ENCODE measurements at places on chromosomes 5 and 9.
A peak's percentile ranks its signal among the peaks of the same experiment; 100 is the strongest.

GRCh38 chr9:137404961-137405567 is 17.9 kb downstream of the EXD3 start:
- DNase-seq = no peak

DNA sequence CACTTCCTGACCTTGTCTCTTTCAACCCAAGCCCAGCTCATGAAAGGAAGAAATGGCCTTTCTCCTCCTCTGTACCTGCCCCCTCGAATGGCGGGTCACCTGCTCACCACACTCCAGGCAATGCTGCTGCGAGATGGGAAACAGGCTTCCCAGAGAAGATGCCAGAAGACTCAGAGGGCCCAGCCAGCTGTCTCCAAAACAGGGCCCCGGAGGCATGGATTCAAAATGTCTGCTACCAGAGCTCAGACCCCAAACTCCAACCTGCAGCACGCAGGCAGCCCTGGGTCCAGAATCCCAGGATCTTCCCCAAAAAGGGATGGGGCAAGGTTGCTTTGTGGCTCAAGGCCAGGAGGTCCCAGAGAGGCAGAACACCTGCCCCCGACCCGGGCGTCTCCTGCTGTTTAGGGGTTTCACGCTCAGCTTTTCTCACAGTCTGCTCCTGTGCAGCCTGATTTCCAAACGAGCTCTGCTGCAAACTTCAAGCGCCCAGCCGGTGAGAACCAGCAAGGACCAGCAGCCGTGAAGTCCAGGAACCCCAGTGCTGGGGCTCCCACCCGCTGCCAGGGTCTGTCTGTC is 42.5 kb downstream of the VAV2 start:
- no peak for DNase-seq

DNA sequence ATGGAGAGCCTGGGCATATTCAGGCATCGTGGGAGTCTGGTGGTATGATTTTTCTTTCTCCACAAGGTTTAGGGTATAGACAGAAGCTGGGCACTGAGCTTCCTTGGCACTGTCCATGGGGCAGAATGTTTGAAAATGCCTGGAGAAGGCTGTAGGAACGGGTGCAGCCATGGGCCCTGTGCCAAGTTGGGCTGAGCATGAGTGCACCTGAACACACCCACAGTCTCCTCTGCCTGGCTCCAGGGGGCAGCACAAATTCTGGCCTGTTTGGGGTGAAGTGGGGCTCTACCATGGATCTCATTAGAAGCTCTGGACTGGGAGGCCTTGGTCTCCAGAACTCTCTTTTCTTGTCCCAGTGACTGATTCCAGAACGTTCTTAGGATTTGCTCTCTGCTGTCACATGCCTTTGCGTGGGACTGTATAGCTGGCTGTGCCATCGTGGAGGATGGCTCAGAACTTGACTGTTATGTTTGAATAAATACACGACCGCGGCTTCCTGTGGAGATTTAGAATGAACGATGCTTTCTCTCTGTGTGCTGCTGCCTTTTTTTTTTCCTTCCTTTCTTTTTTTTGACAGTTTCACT is 229.8 kb downstream of the FANCC start:
- DNase-seq = no peak

DNA sequence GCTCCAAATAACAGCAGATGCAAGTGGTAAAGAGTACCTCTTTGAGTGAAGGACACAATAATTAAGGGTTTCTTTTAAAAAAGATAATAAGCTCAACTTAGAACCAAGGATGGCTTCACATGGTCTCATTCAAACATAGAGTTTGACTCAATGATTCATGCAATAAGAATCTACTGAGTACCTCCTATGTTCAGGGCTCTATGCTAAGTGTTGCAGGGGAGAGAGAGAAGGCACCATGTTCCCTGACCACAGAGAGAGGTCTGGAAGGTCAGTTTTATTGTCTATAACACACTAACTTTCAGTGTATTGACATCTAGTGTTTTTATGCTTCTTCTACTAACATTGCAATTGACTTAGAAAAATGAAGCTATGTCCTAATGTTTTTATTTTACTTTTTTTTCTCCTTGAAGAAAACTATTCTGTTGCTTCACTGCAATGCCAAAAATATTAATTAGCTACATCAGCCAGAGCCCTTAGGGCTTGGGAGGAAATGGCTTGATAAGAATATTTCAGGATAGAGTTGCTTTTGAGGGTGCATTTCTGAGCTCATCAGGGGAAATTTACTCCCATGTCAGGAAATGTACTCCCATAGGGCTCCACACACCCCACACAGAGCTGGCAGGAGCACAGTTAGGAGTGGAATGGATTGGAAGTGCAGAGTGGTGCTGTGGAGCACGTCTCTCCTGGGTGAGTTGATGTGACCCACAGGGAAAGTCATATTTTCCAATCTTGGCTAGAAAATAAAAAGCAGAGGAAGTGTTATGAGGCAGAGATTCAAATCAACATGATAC is 106.6 kb downstream of the PDE8B start:
- DNase-seq = peak; percentile 11

GRCh38 chr9:28166179-28166578 is 592.9 kb upstream of the C9orf72 start:
- DNase-seq = no peak

DNA sequence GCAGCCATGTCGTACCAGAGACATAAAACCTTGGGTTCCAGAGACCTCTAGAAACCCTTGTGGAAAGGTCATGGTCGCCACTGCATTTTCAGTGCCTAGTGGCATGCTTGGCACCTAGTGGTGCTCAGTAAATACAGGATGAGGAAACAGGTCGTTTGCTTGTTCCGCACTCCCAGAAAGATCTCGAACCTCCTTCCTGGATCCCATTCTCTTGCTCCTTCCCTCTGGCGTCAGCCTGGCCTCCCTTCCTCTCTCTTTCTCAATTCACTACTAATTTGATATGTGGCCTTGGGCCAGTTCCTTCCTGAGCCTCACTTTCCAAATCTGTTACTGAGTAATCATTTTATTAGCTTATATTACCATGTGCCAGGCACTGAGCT is 4.4 kb downstream of the NDST1 start:
- DNase-seq = no peak

DNA sequence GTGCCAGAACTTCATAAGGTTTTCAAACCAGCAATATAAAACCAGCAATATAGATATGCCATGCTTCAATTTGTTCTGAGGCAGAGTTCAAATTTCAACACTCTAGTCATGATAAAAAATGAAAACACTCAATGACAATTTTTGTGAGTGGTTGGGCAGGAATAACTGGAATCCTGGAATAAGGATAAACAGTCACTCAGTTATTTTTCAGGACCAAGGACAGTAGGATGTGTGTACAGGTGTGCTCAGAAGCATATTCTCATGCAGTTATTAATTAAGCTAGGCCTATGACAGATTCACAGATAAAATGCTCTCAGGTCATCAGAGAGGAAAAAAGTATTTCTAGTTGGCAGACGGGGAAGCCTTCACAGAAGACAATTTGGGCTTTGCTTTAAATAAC is 117.3 kb upstream of the PPP2R2B start:
- DNase-seq = no peak

GRCh38 chr9:101513351-101513750 is 20.3 kb upstream of the RNF20 start:
- DNase-seq = no peak

- DNase-seq = peak; percentile 93
Measured at GRCh38 chr5:123700624-123701287, 188.8 kb downstream of the CSNK1G3 start.

DNA sequence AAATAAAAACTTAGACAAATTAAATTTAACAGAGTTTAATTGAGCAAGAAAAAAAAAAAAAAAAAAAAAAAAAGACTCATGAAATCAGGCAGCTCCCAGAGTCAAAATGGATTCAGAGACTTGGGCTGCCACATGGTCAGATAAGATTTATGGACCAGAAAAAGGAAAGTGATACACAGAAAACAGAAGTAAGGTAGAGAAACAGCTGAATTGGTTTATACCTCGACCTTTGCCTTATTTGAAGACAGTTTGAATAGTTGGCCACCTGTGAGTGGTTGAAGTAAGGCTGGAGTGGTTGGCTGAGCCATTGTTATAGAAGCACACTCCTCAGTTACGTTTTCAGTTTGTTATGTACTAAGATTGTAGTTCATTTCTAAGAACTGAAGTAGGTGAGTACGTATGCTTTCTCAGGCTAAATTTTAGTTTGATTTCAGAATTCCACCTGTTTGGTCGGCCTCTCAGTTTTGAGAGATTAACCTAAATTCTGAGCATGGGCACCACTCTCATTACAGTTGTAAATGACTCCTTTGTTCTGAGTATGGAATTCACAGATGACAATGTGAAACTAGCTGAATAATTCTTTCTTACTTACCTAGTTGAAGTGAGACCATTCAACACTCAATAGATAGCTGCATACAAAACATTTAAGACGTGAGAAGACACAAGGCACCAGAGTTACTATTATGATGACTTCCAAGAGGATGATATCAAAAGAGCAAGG is 149.0 kb downstream of the AOPEP start:
- DNase-seq = no peak

GRCh38 chr9:33116860-33117259 is 40.4 kb upstream of the SMU1 start:
- no peak for DNase-seq

- DNase-seq = no peak
Measured at GRCh38 chr5:72129725-72130124, 22.4 kb downstream of the MAP1B start.

DNA sequence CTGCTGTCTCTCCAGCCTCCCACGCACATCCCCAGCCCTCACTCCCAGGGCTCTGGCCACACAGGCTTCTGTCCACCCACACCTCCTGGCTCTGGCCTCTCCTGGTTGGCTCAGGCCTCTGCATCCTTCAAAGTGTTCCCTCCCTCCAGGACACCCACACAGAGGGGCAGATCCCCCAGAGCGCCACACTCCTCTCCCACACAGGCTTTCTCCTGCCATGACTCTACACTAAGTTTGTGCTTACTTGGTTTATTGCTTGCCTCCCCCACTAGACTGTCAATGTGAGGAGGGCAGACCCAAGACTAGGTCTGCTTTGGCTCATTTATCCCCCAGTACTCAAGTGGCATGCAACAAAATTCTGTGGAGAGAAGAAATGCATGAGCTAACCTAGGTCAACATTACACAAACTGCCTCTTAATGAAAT is 67.0 kb upstream of the SPOCK1 start:
- DNase-seq = no peak

GRCh38 chr9:5644501-5644900 is 15.6 kb downstream of the RIC1 start:
- DNase-seq = no peak

GRCh38 chr9:2179567-2179966 is 164.4 kb downstream of the SMARCA2 start:
- DNase-seq = no peak

GRCh38 chr5:109907189-109907588 is 217.5 kb downstream of the MAN2A1 start:
- no peak for DNase-seq

- DNase-seq = no peak
Measured at GRCh38 chr9:136249877-136250559, 4.4 kb upstream of the QSOX2 start.

- DNase-seq = no peak
Measured at GRCh38 chr5:32777222-32777621, 66.1 kb downstream of the NPR3 start.

DNA sequence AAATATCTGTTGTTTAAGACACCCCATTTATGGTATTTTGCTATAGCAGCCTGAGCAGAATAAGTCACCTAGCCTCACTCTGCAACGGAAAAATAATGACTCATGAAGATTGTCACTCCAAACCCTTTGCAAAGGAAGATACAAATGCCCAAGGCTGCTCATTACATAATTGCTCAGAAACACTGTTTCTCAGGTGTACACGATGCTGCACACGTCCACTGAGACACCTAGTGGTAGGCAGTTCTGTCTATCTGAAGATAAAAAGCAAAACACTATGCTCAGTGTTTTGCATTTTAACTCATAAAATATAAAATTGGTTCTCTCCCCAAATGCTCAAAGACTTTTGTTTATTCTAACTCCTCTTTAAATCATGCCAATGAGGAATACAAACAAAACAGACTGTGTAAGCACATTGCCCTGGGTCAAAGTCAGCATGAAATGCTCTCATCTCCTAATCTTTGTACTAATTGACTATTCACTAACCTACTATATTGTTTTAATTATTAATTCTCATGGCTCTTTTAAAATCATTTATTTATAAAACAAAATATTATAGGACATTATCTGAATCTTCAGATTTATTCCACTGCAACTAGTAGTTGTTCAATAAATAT is 7.7 kb upstream of the TSLP start:
- DNase-seq = no peak

DNA sequence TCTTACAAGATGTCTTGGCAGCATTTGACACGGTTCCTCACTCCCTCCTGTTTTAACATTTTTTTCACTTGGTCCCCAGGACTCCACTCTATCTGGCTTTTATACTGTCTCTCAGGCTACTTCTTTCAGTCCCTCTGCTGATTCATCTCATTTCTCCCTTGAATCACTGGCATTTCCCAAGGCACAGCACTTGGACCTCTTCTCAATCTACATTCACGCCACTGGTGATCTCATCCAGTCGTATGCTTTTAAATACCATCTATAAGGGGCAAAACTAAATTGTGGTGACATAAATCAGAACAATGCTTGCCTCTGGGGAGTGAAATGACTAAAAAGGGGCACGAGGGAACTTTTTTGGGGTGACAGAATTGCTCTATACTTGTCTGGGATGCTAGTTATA is 47.1 kb downstream of the MAPKAP1 start:
- peak; percentile 69 for DNase-seq

DNA sequence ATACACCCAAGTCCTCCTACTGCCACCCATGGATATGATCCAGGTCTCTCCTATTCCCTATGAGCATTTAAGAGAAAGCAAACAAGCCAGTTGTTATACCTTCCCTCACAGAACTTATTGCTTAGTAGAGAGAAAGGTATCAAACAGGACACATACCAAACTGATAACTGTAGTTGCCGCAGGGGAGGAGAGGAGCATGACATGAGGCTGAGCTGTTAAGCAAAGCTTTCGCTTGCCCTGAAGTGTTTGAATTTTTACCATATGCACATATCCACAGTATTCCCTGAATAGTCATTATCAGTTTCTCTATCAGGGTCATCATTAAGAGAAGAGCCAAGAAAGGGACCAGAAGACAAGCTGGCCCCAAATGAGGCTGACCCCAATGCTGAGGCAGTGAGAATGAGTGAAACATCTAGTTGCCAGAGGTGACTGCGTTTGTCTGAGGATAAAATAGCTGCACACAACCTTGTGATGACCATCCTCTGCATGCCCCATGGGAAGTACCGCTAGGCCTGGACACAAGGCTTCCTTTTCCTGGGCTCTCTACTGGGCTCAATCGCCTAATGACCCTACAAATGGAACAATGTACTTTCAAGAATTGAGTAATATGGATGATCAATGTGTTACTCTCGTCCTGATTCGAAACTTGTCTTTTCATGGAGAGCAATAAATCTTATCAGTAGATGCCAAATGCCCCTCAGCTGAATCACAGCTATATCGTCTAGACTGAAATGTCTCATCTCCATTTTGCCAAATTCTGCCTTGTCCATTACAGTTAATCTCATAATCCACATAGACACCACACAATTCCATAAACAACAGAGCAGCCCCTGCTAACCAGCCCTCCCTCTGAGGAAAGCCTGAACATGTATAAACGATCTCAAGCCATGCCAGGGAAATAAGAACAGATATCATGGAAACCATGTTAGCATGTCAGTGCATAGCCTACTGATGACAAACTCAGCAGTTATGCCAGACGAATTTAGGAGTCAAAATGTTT is 4.3 kb upstream of the IFNK start:
- peak; percentile 56 for DNase-seq

DNA sequence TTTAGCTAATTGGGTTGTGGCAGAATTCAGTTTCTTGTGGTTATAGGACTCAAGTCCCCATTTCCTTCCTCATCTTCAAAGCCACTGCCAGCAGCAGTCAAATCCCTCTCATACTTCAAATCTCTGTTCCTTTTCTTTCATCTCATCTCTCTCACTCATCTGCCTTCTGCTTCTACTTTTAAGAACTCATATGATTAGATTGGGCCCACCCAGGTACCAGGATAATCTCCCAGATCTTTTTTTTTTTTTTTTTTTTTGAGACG is 8.0 kb upstream of the REEP5 start:
- no peak for DNase-seq
